Endothelial cell (in vitro differentiated cells): ENCODE measurements at places on chromosomes 4 and X.

- DNase-seq, result no peak
Observed at GRCh38 chr4:51963841-51964517, 56.2 kb downstream of the LRRC66 start.

GRCh38 chr4:183763990-183764754 lies 105.1 kb downstream of the TRAPPC11 start:
- no peak for DNase-seq

GRCh38 chrX:109372291-109372690 lies 109.6 kb downstream of the GUCY2F start:
- DNase-seq, result no peak

DNA sequence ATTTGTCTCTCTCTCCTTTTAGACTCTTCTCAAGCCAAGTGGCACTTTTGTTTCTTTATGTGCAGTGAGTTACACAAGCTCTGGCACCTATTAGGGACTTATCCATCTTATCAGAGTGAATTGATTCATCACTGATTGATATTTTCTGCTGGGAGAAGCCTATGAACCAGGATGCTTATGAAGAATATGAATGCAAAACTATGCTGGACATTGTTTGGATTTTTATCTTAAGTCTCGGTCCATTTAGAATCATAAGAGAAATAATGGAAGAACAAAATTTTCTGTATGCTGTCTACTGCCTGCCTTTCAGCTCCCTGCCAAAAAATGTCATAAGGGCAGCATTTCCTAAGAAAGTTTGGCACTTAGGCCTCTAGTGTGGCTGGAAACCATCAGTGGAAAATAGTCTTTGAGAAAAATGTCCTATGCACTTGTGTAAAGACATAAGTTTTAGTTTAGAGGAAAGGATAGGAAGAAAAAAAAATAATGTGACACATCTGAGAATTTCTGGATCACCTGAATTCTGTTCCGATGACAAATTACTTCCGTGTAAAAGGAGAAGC lies 365.7 kb upstream of the MAD2L1 start:
- DNase-seq, result no peak

DNA sequence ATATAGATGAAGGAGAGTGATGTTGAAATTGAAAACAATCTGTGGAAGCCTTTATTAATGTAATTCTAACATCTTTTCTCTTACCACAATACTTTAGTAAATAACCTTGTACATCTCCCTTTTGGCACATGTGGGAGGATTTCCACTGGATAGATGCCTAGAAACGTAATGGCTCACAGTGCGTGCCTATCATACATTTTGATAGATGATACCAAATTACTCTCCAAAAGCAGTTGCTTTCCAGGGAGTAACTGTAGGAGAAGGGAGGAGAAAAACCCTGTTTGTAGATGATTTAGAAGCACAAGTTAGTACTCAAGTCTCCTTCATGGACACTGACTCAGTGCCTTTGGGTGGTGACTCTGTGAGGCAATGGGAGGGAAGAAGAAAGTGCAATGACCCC lies 476.3 kb downstream of the CCSER1 start:
- no peak for DNase-seq

DNA sequence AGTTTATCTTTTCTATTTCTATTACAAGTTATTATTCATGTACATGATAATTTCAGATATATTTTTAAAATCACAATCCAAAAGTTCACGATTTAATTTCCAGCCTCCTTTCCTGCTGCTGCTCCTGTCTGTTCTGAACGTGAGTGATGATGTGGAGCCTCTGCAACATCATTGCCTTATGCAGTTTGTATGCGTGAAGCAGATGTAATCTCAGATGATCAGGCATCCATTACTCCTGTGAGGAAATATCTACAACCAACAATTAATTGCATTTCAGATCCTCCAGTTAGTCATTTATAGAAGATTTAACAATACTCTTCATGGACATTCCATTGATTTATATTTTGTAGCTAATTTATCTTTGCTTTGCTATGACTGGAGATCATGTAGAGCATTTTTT lies 668.7 kb upstream of the EPHA5 start:
- DNase-seq, result no peak

DNA sequence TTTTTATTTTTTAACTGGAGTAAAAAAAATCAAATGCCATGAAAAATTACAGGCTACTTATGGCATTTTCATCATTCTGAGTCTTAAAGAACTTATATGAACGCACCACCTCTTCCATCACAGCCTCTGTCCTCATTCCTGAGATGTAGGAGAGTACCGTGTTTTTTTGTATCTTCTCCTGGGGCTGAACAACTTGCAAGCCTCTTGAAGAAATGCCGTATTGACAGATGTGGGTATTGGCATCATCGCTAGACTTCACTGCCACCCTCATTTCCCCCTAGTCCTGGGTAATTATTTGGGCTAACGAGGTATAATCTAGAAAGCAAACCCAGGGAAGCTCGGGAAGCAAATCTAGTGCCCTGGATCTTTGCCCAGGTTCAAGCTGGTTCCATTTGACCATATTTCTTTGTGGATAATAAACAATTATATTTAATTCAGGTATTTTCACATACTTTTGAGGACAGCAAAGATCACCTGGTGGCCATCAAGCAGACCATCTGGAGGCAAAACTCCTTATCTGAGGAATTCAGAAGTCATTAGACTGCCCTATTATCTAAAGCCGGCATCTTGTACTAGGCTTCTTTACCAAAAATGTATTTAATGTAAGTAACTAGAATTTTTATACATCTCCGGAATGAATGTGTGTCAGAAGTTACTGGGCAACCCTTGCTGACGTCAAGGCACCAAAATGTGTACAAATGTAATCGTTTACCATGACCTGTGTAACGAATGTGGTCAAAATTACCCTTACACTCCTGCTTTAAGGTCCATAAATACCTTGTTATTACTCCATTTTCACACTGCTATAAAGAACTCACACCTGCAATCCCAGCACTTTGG lies 55.9 kb upstream of the WDR19 start:
- DNase-seq, result no peak

- no peak for DNase-seq
Observed at GRCh38 chr4:6272863-6273660, 3.4 kb downstream of the WFS1 start.

DNA sequence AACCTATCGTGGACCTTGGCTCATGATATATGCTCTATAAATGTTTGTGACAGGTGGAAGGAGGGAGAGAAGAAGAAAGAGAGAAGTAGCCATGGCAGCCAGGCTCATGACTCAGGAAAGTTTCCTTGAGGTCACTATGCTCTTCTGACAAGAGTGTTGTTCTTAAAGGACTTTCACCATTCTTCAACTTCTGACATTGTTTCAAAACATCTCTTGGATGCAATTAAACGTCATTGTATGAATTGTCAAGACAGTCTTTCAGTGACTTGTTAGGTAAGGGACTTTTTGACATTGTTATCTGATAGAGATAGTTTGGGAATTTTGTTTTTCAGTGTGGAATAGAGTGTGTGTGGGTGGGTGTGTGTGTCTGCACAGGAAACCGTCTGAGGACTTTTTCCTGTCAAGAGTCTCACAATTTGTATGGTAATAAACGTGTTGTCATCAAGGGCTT lies 617.0 kb downstream of the MID1IP1 start:
- no peak for DNase-seq
